Mesenchymal stem cell (in vitro differentiated cells and primary cell): ENCODE measurements at places on chromosomes 7 and 10.
A peak's percentile ranks its signal among the peaks of the same experiment; 100 is the strongest.

DNA sequence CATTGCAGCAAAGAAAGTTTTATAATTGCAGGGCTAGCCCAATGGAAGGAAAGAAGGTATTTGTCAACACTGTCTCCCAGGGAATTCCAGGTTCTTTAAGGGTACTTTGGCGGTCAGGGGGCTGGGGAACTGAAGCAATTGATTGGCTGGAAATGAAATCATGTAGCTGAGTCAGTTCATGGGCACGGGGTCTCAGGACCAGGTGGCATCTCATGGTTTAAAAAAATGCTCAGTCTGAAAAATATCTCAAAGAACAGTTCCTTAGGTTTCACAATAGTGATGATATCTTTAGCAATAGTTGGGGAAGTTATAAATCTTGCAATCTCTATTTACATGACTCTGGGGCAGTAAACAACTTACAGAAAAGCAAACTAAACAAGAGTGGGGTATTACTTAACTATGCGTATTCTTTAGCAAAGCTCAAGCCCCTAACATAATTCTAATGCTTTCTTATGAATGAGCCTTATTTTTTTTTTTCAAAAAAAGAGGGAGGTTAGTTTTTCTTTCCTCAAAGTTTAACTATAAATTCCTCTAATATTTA lies 376.9 kb upstream of the NRG3 start:
- peak; percentile 82 for DNase-seq
- no peaks in the 10 kb centered on the region for H3K4me1 ChIP-seq
- H3K36me3 ChIP-seq, result no peaks in the 10 kb centered on the region
- H3K4me3 ChIP-seq, result no peak overlapping the region

- H3K27me3 ChIP-seq, result no peaks in the 10 kb centered on the region
- H3K4me3 ChIP-seq, result peak overlapping the region; percentile 11
- peak overlapping the region; percentile 43 for H3K27ac ChIP-seq
- H3K4me1 ChIP-seq, result no peaks in the 10 kb centered on the region
These were observed 80.0 kb upstream of the COL1A2 start for GRCh38 chr7:94314413-94315410.

DNA sequence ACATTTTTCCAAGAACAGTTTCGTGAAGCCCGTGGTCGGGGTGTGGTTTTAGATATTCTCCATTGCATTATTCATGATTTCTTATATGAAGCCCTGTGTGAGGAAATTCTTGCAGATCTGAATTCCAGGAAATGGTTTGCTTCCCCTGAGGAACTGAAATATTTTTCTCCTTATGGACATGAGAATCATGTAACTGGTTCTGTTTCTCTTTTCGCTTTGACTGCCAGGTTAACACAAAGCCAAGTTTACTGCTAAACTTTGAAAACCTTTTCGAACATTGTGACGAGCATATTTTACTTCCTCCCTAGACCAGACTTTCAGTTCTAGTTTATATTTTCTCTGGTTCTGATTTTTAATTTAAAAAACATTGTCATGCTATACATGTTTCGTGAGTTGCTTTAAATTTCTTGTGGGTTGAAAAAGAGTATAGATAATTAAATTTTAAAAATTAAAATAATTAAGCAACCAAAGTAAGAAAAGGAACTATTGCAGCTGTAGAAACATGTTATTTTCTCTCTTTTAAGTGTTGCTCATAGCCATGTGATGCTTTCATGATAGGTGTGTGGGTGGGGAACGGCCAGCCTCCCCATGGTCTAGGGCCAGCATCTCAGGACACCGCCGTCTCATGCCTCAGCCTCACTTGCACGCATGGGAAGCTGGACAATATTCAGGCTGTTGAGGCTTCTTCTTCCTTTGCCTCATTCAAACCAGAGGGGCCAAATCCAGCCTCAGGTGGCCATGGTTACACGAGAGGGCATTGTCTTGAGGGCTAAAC lies 97.1 kb downstream of the CREB5 start:
- H3K27me3 ChIP-seq, result no peaks in the 10 kb centered on the region
- H3K36me3 ChIP-seq, result peaks cover 3% of the 10 kb centered on the region
- no peak overlapping the region for H3K4me3 ChIP-seq
- no peaks in the 10 kb centered on the region for H3K4me1 ChIP-seq

DNA sequence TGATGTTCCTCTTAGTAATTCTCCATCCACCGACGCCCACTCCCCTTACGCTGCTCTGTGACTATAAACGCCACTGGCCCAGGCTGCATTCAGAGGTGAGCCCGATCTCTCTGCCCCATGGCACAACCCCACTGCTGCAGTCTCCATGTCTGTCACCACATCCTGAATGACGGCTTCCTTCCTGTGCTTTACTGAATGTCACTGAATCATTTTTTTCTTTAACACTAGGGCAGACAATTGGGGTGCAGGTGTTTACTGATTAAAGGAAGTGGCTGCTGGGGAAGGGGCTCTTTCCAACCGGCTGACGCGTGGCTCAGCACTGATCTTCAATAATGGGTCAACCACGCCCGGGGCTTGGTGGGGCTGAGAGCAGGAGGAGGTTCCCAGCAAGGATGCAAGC lies 208.3 kb downstream of the USP6NL start:
- peaks cover 18% of the 10 kb centered on the region for H3K27me3 ChIP-seq
- H3K36me3 ChIP-seq, result no peaks in the 10 kb centered on the region
- no peak for DNase-seq
- H3K4me3 ChIP-seq, result no peak overlapping the region

DNA sequence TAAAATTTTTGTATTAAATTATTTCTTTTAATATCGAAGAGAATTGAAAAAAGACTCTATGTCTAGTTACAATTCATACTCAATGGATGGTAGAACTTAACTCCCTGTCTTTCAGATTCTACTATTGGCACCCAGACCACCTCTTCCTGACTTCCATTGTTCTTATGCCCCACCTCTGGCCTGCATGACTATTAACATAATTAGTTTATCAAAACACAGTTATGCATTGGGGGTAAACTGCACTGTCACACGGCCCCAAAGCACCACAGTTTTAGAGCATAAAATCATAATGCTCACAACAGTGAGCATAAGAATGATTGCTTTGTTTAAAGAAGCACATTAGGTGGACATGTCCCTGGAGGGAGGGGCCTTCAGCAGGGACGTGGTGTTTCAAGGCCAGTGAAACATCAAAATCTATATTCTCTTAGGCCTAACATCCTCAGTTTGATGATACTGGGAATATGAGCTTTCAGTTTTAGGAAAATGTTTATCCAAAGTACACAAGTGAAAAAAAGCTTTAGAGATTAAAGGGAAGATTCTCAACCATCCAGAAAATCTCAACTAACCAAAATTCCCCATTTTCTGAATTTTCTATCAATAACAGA lies 79.8 kb downstream of the NRP1 start:
- H3K27me3 ChIP-seq, result no peaks in the 10 kb centered on the region
- peaks cover 34% of the 10 kb centered on the region for H3K36me3 ChIP-seq
- no peak overlapping the region for H3K4me3 ChIP-seq
- peak overlapping the region; percentile 74 for H3K27ac ChIP-seq
- H3K4me1 ChIP-seq, result peaks cover 17% of the 10 kb centered on the region

DNA sequence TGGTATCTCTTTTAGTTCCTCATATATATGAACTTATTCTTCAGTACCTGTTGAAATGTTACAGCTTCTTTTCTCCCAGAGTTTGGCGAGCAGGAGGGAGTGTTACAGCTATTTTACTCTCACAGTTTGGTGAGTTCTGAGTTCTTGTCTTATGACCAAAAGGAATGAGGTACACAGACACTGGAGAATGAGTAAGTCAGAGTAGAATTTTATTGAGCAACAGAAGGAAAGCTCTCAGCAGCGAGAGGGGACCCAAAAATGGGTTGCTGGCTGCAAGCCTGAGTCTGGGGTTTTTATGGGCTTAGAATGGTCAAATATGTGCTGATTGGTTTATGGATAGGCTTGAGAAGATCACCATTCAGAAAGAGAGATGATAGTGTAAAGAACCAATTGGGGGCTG lies 175.2 kb downstream of the CDK14 start:
- H3K27ac ChIP-seq, result peak overlapping the region; percentile 6
- peaks cover 10% of the 10 kb centered on the region for H3K36me3 ChIP-seq
- no peaks in the 10 kb centered on the region for H3K27me3 ChIP-seq
- DNase-seq, result peak; percentile 50

DNA sequence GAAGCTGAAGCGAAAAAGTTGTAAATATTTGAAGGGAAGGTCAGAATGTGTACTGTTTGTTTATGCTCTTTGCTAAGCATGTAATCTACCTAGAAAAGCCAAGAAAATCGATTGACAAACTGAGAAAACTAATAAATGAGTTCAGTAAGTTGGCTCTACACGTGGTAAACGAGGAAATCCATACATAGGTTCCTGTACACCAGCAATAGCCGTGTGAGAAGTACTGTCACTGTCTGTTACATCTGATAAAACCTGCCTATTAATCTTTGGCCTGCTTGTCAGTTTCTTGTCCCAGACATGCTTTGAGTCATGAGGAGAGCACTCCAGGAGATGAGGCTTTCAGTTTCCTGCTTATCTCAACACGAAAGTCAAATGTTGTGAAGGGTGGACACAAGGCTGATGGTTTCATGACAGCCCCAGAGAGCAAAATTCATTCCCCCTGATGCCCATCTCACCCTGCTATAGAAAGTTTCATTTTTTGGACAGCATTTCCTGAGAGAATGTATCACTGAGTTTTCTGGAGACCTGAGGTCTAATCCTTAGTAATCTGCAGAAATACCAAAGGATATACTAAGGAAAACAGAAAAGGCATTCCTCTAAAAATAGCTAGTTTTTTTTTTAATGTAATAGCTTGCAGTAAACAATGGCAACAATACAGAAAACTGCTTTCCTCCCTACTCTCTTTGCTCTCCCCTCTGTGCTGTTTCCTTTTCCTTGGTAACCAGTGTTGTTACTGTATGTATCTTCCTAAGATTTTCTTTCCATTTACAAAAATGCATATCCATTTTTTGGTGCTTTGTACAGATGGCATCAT lies 18.8 kb downstream of the BMPR1A start:
- peak; percentile 85 for DNase-seq
- H3K36me3 ChIP-seq, result no peaks in the 10 kb centered on the region

- H3K36me3 ChIP-seq, result no peaks in the 10 kb centered on the region
- peaks cover 3% of the 10 kb centered on the region for H3K4me1 ChIP-seq
- no peak for DNase-seq
- no peaks in the 10 kb centered on the region for H3K27me3 ChIP-seq
These were observed 237.0 kb downstream of the EXOC4 start for GRCh38 chr7:133489906-133490305.

- peaks cover 13% of the 10 kb centered on the region for H3K4me1 ChIP-seq
- H3K27ac ChIP-seq, result no peak overlapping the region
- no peaks in the 10 kb centered on the region for H3K36me3 ChIP-seq
- H3K27me3 ChIP-seq, result no peaks in the 10 kb centered on the region
These were observed 35.5 kb upstream of the VCL start for GRCh38 chr10:73962386-73962785.

GRCh38 chr10:59582058-59582457 lies 127.6 kb downstream of the SLC16A9 start:
- peaks cover 17% of the 10 kb centered on the region for H3K27me3 ChIP-seq
- H3K4me1 ChIP-seq, result no peaks in the 10 kb centered on the region
- H3K36me3 ChIP-seq, result no peaks in the 10 kb centered on the region
- no peak overlapping the region for H3K27ac ChIP-seq
- DNase-seq, result no peak

DNA sequence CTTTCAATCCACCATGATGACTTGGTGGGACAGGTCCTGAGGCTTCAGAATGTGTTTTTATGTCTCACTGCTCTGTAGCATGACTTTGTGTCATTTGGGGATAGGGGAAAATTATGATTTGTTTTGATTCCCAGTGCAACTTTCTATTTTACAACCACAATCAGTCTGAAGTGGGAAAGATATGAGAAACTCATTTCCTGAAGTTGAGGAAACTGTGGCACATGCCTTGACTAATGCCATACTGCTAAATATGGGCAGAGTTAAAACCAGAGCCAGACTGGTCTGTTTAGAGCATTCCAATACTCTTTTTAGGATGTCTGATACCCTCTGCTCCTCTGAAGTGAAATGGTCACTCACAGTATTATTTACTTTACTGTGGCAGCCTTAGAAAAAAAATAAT lies 307.7 kb downstream of the ADRA2A start:
- no peaks in the 10 kb centered on the region for H3K27me3 ChIP-seq
- H3K4me1 ChIP-seq, result no peaks in the 10 kb centered on the region
- no peak overlapping the region for H3K27ac ChIP-seq

GRCh38 chr10:55287346-55287745 lies 486.3 kb upstream of the PCDH15 start:
- no peaks in the 10 kb centered on the region for H3K36me3 ChIP-seq
- H3K4me1 ChIP-seq, result no peaks in the 10 kb centered on the region
- H3K27me3 ChIP-seq, result no peaks in the 10 kb centered on the region
- DNase-seq, result peak; percentile 9
- H3K4me3 ChIP-seq, result no peak overlapping the region
- peak overlapping the region; percentile 13 for H3K27ac ChIP-seq

- no peak overlapping the region for H3K27ac ChIP-seq
- no peaks in the 10 kb centered on the region for H3K4me1 ChIP-seq
- H3K36me3 ChIP-seq, result peaks cover 51% of the 10 kb centered on the region
- DNase-seq, result no peak
These were observed 73.1 kb downstream of the CYP51A1 start for GRCh38 chr7:92061154-92061553.

DNA sequence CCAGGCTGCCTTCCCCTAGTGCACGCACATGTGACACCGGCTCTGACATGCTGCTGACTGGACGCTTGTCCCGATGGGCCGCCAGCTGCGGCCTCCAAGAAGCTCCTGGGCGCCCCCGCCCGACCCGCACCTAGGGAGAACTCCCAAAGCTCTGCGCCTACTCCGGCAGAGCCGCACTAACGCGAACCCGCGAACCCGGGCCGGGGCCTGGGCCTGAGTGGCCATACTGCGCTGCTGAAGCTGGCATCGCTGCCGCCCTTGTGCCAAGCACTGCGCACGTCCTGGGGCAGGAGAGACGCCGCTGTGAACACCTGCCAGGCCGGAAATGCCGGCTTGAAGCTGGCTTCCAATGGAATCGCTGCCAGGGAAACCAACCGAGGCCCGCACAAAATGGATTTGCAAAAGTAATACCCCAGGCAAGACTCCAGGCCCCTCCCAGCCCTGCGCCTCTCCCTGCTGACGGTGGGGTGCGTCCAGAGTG lies 85.1 kb downstream of the WASHC2A start:
- H3K4me3 ChIP-seq, result peak overlapping the region; percentile 41
- H3K36me3 ChIP-seq, result no peaks in the 10 kb centered on the region
- H3K27ac ChIP-seq, result no peak overlapping the region
- peaks cover 4% of the 10 kb centered on the region for H3K4me1 ChIP-seq
- no peak for DNase-seq

DNA sequence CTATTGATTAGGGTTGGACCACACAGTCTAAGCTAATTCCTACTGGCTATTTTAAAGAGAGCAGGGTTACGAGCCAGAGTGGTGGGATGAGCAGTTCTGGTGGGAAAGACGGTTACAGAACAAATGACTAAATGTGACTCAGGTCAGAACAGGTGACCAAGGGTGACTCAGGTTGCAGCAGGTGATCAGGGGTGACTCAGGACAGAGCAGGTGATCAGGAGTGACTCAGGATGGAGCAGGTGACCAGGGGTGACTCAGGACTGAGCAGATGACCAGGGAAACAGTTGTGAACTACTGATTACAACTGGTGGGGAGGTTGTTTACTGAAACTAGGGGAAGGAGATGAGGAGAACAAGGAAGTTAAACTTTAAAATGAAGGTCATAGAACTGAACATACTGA lies 366.3 kb downstream of the ABCA13 start:
- H3K36me3 ChIP-seq, result no peaks in the 10 kb centered on the region
- H3K4me3 ChIP-seq, result no peak overlapping the region
- no peaks in the 10 kb centered on the region for H3K27me3 ChIP-seq
- DNase-seq, result no peak
- no peaks in the 10 kb centered on the region for H3K4me1 ChIP-seq

GRCh38 chr7:80675090-80675489 lies 36.6 kb downstream of the CD36 start:
- H3K36me3 ChIP-seq, result no peaks in the 10 kb centered on the region
- H3K27ac ChIP-seq, result no peak overlapping the region
- no peaks in the 10 kb centered on the region for H3K4me1 ChIP-seq
- no peak overlapping the region for H3K4me3 ChIP-seq
- DNase-seq, result no peak
